Stimulated activated CD8-positive, alpha-beta memory T cell treated with anti-CD3 and anti-CD28 coated beads, Interleukin-4, amount 100 ng/mL, for 48 hours (primary cell): ENCODE measurements at places on chromosomes 2 and 18.
A peak's percentile ranks its signal among the peaks of the same experiment; 100 is the strongest.

- no peak for DNase-seq
These were observed 37.3 kb upstream of the ACAA2 start for GRCh38 chr18:49850636-49851035.

DNA sequence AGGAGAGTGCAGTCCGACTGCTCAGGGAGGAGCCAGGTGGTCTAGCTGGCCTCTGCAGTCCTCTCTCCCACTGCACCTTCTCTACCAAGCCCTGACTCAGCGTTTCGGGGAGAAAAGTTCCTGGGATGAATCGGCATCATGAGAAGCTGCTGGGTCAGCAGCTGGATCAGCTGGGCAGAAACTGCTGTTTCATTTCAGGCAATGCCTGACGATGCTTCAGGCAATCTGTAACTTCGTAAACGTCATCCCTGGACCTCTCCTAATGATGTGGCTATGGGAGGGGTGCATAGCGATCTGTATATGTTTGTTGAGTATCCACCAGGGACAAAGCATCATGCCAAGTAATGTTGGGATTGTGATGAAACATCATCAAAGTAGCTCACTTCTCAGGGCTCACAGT is 20.7 kb downstream of the LIPG start:
- DNase-seq: no peak

- no peak for DNase-seq
These were observed 2168.6 kb upstream of the PIK3C3 start for GRCh38 chr18:39786477-39786876.

DNA sequence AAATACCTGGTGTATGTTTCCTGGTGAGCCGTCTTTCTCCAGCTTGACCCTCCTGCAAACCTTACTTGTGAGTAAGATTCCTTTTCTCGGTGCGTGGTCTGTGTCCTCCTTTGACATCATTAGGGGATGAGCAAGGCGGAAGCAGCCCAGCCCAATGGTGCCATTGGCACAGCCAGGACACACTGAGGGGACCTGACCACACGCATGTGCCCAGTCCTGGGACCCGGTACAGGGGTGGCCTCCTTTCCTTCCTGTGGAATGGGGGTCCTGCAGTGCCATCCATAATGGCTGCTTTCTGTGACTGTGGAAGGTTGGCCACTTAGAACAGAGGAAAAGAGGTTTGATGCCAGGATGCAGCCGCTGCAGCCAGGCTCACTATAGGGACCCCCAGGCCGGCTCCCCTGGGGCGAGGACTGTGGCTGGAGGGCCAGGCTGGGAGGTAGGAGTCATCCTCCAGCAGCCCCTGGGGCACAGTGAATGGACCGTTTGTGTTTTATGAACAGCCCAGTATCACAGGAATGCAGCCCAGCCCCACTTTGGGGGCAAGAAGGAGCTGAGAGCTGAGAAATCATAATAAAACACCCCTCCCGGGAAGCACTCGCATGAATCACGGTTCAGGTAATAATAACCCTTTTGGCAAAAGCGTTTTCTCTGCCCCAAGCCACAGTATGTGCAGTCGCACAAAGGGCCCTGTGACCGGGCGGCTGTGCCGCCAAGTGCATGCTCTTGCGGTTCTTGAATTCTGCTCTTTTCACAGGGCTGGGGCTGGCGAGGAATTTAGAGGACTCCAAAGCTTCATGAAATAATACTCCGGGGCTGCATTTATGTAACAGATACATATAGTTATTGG is 73.2 kb downstream of the ASB1 start:
- DNase-seq: no peak

DNA sequence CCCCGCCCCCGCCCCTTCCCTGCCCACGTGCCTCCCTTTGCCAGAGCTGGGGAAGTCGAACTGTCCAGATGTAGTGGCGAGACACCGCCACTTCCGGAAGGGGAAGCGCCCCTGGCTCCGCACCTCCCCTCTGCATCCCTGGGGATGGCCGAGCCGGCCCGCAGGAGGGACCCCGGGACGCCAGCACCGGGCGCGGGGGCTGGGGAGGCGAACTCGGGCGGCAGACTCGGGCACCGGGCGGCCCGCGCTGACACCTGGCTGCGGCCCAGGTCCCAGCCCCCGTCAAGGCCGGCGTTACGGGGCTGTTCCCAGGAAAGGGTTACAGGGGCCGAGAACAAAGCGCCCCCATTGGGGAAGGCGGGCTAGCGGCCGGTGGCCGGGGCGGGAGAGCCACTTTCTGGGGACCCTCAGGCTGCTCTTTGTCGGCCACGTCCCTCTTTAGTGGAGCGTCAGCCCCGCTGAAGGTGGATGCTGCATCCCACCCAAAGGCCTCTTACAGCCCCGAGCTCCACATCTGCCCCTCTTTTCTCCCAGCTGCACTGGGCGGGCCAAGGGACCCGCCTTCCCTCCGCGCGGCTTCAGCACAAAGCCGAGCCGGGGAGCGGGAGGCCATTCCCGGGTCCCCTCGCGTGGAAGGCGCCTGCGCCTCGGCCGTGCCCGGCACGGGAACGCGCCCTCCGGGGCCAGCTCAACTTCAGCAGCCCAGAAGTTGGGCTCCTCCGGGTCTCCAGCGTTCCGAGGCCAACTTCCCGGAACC is 1.3 kb downstream of the SDC1 start:
- peak; percentile 34 for DNase-seq

- no peak for DNase-seq
These were observed 331.8 kb upstream of the SLC8A1 start for GRCh38 chr2:40783704-40784103.

GRCh38 chr2:96685577-96686459 is 43.3 kb downstream of the FER1L5 start:
- DNase-seq: no peak

DNA sequence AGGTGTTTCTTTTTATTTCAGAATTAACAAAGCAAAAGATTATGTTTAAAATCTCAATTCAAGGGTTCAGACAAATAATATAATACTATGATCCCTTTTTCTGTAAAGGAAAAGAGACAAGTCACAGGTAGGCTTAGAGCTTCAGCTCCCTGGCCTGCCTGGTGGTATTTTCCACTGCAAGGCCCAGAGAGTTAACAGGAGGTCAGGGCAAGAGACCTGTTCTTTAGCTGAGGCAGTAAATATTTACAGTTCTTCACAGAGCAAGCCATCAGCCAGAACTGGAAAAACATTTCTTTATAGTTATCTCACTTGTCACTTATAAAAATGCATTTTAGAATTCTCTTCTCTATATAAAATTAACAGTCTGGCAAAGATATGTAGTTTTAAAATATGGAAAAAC is 70.1 kb downstream of the EPG5 start:
- DNase-seq: no peak

DNA sequence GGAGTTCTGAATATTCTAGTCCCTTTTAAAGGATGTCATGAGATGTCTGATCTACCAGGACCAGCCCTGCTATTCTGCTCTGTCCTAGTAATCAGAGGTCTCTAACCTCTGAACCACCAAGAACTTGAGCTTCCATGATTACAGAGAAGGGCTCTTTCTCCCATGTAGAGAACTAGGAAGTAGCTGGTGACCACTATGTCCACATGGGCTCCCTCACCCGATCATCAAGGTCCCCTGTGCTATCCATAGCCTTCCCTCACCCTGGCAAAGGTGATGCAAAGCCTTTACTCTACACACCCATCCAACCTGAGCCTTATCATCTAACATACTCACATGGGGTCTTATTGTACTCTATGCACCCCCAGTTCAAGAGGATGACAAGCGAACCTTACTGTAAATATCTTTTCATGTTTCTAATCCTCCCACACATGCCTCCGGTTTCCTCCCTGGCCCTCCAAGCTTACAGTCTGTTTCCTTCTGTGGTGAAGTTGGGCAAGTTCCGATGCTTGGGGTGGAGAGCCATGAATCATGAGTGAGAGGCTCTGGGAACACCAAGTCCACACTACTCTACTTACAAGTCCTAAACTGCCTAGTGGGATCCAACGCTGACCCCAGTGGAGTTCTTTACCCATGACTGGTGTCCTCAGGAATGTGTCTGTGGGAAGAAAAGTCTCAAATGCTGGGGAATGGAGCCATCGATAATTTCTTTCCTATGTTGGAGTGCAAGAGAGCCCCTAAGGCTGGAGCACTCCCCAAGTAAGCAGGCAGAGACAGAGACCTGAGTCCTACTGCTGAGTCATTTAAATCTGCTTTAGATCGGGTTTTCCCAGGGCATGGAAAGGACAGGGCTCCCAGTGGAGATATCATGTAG is 73.3 kb upstream of the KLF7 start:
- DNase-seq: peak; percentile 54

DNA sequence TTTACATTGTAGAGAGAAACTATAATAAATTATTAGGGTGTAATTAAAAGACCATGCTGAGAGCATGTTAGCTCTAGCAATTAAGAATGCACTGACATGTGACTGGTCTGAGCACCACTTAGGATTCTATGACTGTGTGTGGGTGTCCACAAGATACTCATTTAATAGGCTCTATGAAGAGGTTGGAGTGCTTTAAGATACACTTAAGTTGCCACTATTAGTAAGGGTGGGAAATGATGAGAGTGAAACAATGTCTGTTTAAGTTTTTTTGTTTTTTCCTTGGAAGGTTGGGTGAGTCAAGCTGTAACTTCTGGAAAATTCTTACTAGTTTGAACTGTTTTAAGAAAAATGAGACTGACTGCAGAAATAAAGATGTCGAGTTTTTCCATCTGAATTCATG is 1.8 kb upstream of the FAP start:
- DNase-seq: no peak

GRCh38 chr2:195368249-195369217 is 288.5 kb upstream of the SLC39A10 start:
- DNase-seq: no peak

- no peak for DNase-seq
These were observed 122.7 kb upstream of the ZFP36L2 start for GRCh38 chr2:43348908-43349661.

- peak; percentile 7 for DNase-seq
These were observed 30.4 kb downstream of the SERTAD2 start for GRCh38 chr2:64623242-64623850.

GRCh38 chr2:177015356-177015923 is 197.2 kb upstream of the HNRNPA3 start:
- no peak for DNase-seq

GRCh38 chr18:9721893-9722550 is 13.9 kb downstream of the RAB31 start:
- DNase-seq: no peak

GRCh38 chr2:115414466-115414865 is 972.0 kb downstream of the DPP10 start:
- DNase-seq: no peak

DNA sequence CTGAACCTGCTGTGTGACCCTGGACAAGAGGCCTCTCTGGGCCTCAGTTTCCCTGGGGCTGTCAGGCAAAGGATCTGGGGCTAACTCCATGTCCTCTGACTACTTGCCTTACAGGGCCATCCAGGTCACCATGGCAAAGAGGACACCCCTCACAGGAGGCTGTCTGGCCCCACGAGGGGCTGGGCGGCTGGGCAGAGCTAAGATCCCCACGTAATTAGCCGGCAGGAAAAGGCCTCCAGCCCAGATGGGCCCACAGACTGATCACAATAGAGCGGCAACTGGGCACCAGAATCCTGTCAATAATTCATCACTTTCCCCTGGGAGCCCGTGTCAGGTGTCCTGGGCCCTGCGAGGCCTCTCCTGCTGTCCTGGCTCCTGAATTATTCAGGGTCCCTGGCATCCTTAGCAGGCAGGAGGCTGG is 44.8 kb upstream of the OTOF start:
- DNase-seq: no peak

DNA sequence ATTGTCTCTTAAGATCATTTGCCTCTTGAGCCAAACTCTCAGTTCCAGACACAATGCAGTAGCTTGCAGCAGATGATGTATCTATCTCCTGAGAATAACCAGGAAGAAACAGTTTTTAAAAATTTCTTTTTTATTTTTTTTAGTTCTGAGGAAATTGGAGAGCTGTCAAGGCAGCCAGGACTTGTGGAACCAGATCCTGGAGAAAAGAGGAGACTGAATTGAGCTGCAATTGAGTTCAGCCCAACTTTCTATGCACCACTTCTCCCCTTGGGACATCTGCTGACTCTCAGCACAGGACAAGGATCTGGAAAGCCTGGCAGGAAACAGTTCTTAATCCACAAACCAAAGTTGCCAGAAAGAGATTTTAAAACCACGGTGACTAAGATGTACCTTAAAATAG is 13.5 kb upstream of the CSRNP3 start:
- DNase-seq: no peak

GRCh38 chr2:69100220-69100723 is 87.3 kb downstream of the ANTXR1 start:
- no peak for DNase-seq

DNA sequence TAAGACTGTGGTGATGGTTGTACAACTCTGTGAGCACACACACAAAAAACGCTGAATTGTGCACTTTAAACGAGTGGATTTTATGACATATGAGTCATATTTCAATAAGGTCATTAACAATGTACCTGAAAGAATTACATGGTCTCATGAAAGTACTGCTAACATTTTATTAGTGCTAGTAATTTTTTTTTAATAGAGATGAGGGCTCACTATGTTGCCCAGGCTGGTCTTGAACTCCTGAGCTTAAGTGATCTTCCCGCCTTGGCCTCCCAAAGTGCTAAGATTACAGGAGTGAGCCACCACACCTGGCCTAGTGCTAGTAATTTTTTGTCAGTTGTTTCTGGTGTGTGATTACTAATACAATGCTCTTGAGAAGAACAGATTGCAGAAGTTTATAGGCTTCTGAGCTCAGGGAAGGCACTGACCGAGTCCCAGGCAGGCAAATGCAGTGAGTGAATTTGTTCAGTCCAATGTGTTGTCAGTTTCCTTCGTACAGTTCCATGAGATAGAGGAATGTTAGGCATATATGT is 177.0 kb downstream of the TGIF1 start:
- DNase-seq: no peak

GRCh38 chr2:20488782-20489181 is 41.9 kb downstream of the RHOB start:
- DNase-seq: no peak

DNA sequence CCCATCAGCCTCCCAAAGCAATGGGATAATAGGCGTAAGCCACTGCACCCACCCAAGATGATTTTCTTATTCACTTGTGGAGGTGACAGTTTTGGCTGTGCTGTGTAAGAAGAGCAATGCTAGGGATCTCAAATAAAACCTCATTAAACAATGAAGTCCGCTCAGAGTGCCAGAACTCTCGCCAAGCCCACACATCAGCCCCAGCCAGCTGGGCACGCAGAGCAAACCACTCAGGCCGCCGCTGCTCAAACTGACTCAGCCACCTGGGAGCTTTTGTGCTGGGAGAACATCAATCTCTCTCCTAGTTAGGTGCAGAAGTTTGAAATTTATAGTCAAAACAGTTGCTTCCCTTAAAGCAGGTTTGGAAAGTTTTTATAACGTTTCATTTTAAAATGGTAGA is 47.6 kb downstream of the RNF152 start:
- DNase-seq: no peak
